ENCODE measurements at places on chromosomes 2 and 18.
A peak's percentile ranks its signal among the peaks of the same experiment; 100 is the strongest.

DNA sequence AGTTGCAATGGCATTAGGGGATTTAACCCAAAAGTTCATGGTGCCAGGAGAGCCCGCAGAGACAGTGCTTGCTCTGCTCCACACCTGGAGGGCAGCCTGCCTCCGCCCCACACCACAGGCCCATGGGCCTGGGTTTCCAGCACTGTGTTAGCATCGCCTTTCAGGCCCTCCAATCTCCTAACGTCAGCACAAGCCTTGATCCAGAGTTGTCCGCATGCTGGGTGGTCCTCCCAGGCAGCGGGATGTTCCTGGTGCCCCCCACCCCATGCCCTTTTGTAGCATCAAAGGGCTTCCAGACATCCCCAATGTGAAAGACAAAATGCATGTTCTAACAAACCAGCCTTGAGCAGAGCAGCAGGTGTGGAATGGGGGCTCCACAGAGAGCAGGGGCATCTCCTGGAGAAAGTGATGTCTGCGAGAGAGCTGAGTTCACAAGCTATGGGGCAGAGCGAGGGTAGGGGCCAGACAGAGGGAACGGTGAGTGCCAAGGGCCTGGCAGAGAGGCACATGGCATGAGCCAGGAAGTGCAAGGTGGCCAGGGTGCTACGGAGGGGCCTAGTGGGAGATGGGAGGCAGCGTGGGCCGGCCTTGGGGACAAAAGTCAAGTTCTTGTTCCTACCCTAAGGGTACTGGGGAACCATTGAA lies 119.2 kb downstream of the CYP26B1 start:
- DNase-seq: peak; percentile 5

DNA sequence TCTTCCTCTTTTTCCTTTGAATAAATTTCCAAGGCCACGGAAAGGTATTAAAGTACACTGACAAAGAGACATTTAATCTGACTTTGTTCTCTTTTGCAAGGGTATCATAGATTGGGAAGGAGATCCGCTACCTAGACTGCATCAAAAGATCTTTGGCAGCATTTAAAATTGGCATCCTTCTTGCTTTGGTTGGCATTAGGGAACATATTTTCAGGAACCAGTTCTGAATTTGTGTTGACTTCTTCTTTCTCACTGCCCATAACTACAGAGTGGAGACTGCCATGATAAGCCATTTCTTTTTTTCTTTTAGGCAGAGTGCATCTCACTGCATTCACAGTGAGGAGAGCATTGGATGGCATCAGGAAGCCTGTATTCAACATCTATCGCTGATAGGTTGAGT lies 83.4 kb downstream of the DOCK10 start:
- no peak for DNase-seq

DNA sequence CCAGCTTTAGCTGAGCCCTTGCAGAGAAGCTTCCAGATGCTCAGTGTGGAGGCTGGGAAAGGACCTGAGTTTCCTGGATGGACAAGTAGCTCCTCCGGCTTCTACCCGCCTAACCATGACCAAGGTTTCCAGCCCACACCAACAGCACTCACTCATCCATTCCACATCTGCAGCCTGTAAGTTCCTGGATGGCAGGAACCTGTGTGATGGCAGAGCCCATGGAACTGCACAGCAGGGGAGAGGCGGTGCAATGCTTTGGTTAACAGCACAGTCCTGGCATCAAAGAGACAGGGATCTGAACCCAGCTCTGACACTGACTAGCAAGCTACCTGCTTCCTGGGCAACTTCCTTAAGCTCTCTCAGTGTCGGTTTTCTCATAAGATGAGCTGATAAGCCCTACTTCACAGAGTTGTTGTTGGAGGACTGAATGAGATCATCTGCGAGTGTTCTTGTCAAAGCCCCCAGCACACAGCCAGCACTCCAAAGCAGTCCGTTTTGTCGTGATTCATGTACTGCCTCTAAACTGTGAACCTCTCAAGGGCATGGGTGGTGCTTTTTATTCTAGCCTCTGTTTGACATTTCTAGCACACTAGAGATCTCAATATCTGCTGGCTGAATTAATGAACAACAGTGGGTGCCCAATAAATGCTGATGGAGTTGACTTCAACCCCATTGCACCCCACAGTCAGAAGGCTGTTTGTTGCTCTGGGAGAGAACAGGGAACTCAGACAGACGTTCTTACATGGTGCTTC lies 41.6 kb upstream of the OTOF start:
- DNase-seq: peak; percentile 35

DNA sequence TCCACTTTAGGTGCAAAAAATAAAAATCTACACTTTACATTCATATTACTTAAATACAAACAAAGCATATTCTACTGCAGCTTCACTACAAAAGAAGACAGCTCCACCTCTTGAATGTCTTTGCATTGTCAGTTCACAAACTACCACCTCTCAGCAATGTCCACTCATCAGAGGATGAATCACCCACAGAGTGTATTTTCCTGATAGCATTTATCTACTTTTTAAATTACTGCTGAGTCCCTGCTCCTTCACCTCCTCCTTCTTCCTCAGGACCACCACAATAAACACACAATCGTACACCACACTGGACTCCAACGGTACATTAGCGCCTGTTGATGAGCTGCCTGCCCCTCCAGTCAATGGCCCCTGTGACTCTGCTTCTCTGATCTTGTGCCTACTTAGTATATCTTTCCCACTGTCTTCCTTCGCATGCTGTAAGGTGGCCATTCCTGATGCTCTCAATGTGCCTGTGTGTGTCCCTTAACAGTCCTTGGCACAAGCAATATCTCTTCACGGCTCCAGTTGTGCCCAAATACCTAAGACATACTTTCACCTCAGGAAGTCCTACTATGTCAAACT lies 120.9 kb downstream of the DHRS9 start:
- no peak for DNase-seq

DNA sequence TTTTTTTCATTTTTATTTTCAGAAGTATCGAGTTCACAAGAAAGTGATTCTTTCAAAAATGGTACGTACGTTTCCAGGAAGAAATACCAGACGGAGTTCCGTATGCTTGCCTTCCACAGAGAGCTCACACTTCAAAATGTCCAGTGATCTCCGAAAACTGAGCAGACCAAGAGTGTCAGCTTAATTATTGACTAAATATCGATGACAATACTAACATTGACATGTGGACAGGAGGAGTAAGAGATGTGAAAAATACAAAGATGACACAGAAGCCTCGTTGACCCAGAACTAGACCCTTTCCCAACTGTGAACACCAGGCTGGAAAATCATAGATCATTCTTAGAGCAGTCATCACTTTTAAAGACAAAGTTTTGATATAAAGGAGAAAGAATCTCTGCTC lies 440.0 kb upstream of the POU3F3 start:
- DNase-seq: no peak

DNA sequence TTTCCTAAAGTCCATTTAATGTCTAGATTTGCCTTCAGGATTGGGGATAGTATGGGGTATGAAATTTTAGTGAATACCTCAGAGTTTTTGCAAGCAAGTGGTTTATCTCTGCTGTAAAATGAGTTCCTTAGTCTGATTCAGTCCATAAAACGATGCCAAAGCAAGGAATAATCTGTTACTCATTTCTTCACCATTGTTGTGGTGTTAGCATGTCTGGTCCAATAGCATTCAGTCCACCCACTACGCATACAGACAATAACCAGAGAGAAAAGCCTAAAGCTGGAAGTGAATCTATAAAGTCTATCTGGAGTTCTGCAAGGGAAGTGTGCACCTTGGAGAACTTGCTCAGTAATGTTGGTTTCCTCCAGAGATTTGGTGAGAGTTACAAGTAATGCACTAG lies 12.9 kb upstream of the DPP4 start:
- no peak for DNase-seq

- DNase-seq: no peak
Measured at GRCh38 chr2:144643537-144644336, 123.8 kb upstream of the ZEB2 start.

- no peak for DNase-seq
Measured at GRCh38 chr2:216286616-216287231, 85.6 kb downstream of the MARCHF4 start.
